ENCODE measurements at places on chromosomes 16 and 17.

- no peak for DNase-seq
Measured at GRCh38 chr16:23829454-23829853, 6.3 kb upstream of the PRKCB start.

- DNase-seq = no peak
Measured at GRCh38 chr17:46106966-46107644, 86.1 kb downstream of the KANSL1 start.

DNA sequence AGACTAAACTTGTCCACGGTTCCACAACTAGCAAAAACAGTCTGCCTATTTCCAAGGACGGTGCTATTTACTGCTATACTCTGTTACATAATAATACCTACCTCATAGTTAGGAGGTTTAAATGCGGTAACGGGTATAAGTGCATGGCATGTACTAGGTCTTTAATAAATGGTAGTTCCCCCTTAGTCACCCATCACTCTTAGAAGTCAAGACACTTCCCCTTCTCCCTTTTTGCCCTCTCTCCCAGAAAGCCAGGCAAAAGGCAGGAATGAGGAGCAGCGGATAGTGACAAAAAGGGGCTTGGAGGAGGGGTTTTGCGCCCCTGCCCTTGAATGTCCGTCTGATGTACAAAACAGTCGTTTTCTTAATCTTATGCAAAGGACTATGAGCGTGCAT lies 1.1 kb upstream of the LSM12 start:
- no peak for DNase-seq

GRCh38 chr17:78673395-78673794 lies 96.2 kb upstream of the DNAH17 start:
- no peak for DNase-seq

DNA sequence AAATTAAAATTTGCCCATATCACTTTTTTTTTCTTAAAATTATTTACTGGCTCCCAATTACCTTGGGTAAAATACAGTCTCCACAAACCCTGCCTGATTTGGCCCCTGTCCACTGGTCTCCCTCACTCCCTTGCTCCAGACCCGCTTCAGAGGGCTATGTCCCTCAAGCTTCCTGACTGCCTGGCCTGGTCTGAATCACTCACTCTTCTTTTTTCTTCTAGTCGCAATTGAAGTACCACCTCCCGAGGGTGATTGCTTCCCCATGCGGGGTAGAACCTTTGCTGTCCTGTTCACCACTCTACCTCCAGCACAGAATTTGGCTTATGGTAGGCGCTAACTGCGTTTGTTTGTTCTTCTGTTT lies 598 bp upstream of the PGAP3 start:
- DNase-seq = peak; percentile 41

DNA sequence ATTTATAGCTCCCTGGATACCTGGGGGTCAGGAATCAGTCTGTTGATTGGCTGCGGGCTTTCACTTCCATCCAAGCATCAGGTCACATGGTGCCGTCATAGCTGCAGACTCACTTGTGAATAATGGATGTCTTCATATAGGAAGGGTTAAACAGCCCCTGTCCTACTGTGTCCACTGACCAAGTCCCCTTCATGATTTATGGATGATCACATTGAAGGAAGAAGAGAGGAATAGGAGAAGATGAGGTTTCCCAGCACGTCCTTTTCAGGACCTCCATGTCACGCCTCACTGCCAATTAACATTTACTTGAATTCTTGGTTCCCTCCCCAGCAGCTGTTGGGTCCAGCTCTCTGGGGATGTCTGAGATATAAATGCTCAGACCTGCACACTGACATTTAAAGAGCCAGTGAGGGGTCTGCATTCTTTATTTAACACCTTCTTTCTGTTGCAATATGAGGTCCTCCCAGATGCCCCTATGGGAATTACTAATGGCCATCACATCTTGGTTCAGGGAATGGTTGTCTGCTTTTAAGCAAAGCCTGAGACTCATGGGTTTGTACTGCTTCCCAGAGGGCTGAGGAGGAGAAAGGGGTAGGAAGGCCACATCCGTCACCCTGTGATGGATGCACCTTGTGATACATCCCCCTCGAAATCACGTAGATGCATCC lies 230.6 kb upstream of the HSBP1 start:
- DNase-seq = no peak

- no peak for DNase-seq
Measured at GRCh38 chr17:74145756-74146155, 57.7 kb upstream of the RPL38 start.

DNA sequence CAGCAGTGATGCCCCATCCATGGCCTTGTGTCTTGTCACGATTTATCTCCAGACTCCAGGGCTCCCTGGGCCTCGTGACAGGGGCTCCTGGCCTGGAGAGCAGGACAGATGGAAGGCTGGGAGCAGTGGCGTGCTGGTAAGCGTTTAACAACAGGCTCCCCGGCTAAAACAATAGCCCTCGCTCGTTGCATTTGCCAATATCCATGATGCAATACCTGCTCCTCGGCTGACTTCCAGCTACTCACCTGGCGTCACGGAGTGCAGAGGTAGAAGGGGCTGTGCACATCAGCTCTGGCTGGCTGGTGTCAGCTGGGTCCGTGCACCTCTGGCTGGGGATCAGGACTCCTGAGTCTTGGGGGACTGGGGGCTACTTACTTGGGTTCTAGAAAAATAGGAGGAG lies 1.5 kb upstream of the BICDL2 start:
- DNase-seq = no peak

GRCh38 chr16:73020409-73020884 lies 27.5 kb downstream of the ZFHX3 start:
- peak; percentile 97 for DNase-seq

DNA sequence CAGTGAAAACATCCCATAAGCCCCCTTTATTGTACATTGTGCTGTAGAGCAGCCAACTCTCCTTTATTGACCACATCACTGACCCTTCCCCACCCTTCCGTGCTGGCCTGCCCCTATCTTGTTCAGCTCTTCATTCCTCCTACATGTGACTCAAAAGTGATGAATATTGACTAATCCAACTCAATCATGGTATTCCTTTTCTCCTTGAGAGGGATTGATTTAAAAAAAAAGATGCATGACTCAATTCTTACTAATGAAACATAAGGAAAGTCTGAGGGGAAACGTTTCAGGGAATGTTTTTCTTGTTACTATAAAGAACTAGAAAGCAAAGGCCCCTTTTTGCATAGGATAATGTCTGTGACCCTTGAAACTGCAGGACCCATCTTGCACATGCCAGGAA lies 125.2 kb upstream of the SOX9 start:
- no peak for DNase-seq

GRCh38 chr17:65455972-65456343 lies 105.5 kb downstream of the AXIN2 start:
- DNase-seq = peak; percentile 36

GRCh38 chr16:78163772-78164670 lies 64.6 kb downstream of the WWOX start:
- no peak for DNase-seq

Data from adipocyte (in vitro differentiated cells).